T-helper 17 cell (primary cell): ENCODE measurements at places on chromosomes 5 and 9.

GRCh38 chr9:113533335-113534225 lies 70.1 kb downstream of the RGS3 start:
- DNase-seq = no peak

- no peak for DNase-seq
Measured at GRCh38 chr5:20166456-20166855, 178.5 kb upstream of the CDH18 start.

GRCh38 chr9:129102095-129102525 lies 8.5 kb downstream of the CRAT start:
- no peak for DNase-seq

DNA sequence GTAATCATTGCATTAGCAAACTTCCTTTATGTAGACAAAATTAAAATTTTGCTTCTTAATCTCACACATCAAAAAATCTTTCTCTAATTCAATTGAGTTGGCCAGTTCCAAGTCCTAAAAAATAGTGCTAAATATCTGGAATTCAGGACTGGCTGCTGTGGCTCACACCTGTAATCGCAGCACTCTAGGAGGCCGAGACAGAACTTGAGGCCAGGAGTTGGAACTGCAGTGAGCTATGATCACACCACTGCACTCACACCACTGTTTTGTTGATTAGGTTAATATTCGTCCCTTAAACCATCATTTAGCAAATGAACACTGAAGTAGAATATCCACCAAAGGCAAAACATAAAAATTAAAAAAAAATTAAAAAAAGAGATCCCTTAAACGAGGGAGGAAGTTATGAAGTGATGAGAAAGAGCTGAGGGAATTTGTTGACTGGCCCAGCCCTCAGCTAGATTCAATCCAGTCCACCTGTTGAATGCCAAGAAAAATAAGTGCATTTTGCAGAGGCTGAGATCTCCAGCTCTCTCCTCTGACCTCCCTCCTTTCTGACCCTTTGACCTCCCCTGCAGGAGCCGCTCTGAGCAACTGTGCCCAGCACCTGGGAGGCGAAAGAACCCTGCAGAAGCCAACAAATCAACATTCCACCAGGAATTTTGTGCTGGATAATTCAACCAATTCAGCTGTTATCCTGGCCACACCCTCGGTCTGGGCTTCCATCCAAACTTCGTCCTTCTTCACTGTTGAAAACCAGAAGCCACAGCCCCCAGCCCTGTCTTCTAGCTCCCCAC lies 96.8 kb downstream of the OR2K2 start:
- no peak for DNase-seq

- no peak for DNase-seq
Measured at GRCh38 chr9:30329431-30329830, 2055.0 kb upstream of the ACO1 start.

GRCh38 chr5:43193894-43194265 lies 1.9 kb downstream of the NIM1K start:
- no peak for DNase-seq

GRCh38 chr9:109499093-109499630 lies 1.1 kb upstream of the PTPN3 start:
- no peak for DNase-seq

- DNase-seq = no peak
Measured at GRCh38 chr5:14440582-14441431, 140.8 kb upstream of the OTULINL start.

DNA sequence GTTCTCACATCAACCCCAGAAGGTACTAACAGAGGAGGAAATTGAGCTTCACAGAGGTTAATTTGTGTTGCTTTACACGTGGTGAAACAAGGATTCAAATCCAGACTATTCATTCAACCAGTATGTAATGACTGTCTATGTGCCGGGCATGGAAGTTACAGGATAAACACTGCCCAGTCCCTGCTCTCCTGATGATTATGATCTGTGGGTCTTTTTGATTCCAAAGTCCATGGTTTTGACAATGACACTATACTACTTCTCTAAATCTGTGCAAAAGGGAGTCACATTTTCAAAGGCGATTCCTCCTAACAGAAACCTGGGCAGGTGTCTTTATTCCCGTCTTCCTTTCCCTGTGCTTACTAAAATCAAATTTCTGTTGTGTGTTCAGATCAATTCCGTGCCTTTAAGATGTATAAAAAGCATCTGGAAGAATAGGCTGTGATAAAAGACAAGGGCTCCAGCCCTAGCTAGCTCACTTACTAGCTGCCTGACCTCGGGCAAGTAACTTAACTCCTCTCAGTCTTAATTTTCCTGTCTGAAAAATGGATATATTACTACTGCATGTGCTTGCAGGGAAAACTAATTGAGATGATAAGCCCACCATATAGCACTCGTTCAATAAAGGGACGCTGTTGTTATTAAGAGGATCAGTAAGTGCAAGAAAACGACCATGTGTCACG lies 970 bp upstream of the CREBRF start:
- no peak for DNase-seq

DNA sequence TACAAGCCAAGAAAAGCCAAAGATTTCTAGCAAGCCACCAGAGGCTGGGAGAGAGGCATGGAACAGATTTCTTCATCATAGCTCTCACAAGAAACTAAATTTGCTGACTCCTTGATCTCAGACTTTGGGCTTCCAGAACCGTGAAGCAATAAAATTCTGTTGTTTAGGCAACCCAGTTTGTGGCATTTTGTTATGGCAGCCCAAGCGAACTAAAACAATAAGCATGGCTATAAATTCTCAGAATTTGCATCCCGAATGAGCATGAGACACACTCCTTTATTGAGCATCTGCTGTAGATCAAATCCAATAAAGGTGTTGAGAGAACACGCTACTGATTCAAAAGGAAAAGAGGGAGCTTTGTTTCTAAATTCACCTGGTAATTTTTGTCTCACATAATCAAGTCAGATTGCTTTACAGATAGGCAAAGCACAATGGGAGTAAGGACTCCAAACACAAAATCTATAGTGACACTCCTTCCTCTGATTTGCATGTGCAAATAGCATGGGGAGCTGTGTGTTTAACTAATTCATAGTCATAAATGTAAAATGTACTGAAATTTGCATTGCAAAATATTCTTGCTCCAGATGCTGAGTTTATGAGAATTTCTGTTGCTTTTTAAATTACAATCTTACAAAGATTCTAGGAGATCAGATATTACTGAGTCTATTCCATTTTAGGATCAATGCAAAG lies 308.7 kb downstream of the MED10 start:
- DNase-seq = no peak

- no peak for DNase-seq
Measured at GRCh38 chr5:64788156-64788555, 19.4 kb downstream of the CWC27 start.

DNA sequence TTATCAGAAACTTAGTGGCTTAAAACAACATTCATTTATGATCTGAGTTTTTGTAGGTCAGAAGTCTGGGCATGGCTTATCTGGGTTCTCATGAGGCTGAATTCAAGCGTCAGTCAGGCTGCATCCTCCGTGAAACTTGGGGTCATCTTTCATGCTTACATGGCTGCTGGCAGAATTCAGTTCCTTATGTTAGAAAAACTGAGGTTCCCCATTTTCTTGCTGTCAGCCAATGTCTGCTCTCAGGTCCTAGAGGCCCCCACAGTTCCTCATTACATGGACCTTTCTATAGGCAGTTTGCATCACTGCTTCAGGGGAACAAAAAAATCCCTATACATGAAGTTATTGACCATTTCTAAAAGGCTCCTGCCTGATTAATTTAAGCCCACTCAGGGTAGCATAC lies 83.8 kb upstream of the NMUR2 start:
- DNase-seq = no peak

- DNase-seq = no peak
Measured at GRCh38 chr9:4422495-4422894, 67.8 kb upstream of the SLC1A1 start.
